ENCODE measurements at places on chromosomes 1 and 21.

DNA sequence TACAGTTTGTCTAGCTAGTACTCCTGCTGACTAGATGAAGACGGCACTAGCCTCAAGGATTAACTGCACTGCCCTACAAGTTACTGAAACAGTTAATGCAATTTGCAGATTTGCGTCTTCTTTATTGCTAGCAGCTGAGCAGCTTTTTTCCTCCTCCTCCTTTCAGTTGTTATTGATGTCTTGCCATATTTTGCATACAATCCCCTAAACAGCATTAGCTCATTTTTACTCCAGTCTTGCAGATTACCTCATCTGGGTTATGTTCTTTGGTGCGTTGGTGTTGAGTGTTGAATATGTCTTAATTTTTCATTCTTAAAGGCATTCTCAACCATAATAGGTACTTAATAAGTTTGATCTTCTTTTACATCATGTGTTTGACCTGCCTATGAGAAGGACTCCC lies 363.4 kb upstream of the LYPLAL1 start:
- no peak for DNase-seq

DNA sequence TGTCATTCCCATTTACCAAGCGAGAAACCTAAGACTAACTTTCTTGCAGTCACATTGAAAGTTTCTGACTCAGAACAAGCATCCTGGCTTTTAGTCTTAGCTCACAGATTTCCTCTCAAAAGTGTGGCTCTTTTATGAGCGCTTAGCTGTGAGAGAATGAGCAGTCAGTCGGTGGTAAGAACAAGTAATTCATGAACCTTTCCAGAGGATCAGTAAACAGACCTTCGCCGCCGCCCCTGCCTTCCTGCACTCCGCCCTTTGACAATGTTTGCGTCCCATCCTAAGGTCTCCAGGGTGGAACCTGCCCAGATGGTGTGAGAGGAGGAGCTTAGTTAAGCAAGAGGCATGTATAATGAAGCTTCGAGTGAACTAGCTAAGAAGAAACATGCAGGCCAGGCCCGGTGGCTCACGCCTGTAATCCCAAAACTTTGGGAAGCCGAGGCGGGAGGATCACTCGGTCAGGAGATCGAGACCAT lies 142.4 kb downstream of the GLUL start:
- no peak for DNase-seq

DNA sequence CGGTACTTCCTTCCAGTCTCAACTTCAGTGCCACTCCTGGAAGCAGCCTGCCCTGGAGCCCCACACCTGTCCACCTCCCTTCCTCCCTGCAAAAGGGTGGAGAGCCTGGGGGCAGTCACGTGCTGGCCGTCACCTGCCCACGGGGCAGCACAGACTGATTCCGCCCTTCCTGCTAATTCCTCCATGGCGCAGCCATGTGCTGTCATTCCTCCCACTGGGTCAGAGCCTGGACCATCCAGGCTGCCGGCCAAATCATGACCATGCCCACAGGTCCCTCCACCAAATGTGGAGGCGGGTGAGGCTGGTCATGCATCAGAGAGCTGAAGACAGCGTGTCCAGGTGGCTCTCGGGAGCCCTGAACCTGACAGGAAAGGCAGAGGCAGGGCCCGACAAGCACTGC lies 24.4 kb upstream of the GPR153 start:
- DNase-seq, result no peak

GRCh38 chr21:34648739-34649297 lies 20.0 kb upstream of the CLIC6 start:
- no peak for DNase-seq

- no peak for DNase-seq
These were observed 318.8 kb upstream of the DEPDC1 start for GRCh38 chr1:68815632-68816031.

DNA sequence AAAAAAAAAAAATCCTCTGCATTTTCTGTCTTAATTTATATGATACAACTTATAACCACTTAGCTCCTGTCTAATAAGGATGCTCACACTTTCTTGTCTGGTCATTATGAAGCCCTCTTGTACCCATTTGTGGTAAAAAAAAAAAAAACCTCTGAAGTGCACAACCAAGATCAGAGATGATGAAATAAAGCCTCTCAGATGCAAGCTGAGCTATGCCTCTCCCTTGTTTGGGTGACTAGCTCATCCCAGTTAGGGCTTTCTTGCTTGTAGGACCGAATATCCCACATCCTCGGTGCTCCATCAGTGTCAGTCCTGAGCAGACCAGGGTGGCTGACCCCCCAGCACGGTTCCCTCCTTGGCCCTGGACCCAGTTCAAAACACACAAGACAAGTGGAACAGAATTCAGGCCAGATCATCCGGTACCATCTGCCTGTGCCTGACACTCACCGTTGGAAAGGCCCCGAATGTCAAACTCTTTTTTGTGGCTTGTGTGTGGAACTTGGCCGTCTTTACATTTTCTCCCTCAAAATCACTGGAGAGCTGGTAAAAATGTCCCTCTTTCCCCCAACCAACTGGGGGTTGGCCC lies 6.3 kb upstream of the SELENON start:
- no peak for DNase-seq

- DNase-seq, result peak; percentile 14
These were observed 840.6 kb downstream of the BRINP3 start for GRCh38 chr1:189637041-189637440.
